ENCODE measurements at places on chromosomes 1 and 21.

DNA sequence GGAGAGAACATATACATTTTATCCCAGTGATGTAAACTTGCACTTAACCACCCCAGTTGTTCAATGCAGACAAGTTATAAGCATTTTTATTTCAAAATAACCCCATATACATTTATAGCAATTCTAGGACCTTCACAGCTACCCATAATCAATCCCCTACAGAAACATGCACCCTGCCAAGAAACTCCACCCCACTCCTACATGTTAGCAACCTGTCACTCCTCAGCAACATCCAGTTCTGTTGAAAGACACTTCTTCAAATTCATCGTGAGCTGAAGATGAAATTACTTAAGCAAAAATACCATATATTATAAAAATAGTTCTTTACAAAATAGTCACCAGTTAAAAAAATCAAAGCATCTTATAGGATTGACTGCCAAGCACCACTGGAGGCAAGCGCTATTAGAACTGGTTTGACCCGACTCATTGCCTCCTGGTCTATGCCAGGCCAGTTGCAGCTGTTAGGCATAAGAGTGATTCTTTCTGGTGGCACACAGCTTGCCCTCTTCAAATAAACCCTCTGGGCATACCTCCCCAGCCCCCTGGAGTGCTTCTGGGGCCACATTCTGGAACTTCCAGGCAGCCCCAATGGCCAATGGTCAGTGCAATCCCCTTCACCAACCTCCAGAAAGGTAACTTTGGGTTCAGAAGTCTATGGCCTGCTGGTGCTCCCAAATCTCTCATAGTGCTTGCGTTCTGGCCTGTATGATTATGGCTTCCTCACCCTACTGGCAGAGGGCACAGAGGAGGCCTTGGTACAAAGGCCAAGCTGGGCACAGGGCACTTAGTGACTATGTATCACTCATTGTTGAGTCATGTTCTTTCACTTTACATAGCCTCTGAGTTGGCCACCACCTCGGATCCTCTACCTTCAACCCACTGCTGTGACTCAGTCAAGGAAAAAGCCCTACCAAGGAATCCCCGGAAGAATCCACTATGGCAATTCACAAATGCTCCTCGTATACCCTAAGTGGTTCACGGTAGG lies 72.2 kb upstream of the RALGPS2 start:
- DNase-seq = no peak

- no peak for DNase-seq
Observed at GRCh38 chr1:225114354-225114990, 185.0 kb downstream of the DNAH14 start.

GRCh38 chr1:74502858-74503257 lies 9.6 kb downstream of the LRRC53 start:
- no peak for DNase-seq

GRCh38 chr1:60035921-60036320 lies 37.6 kb downstream of the C1orf87 start:
- no peak for DNase-seq

- no peak for DNase-seq
Observed at GRCh38 chr1:52904927-52905698, 16.4 kb downstream of the ECHDC2 start.

DNA sequence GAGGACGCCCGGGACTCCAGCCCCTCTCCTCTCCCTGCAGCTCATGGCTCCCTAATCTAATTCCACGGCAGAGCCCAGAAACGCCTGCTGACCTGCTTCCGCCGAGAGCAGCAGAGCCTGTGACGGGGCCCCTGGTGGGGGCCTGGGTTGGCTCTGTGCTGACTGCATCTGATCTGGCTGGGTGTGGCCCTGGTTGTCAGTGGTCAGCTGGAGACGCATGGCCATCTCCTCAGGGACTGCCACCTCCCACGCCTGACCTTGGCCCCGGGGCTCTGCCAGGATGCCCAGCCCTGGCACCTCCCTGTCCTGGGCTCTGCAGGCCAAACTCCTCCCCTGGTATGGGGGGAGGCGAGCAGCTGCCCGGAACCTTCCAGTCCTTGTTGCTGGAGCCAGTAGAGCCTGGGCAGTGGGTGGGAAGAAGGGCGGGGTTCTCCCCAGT lies 1.1 kb upstream of the PLCH2 start:
- DNase-seq = no peak
